Breast epithelium (tissue), 4 donors: ENCODE measurements at places on chromosomes 5 and 9.

GRCh38 chr9:20623021-20623747, 885 bp upstream of the MLLT3 start:
- H3K27me3 ChIP-seq, result no peaks in the 10 kb centered on the region
- peak overlapping the region; percentile 93 for H3K4me3 ChIP-seq
- no peak for DNase-seq
- H3K27ac ChIP-seq, result peak overlapping the region; percentile 70
- no peaks in the 10 kb centered on the region for H3K4me1 ChIP-seq

DNA sequence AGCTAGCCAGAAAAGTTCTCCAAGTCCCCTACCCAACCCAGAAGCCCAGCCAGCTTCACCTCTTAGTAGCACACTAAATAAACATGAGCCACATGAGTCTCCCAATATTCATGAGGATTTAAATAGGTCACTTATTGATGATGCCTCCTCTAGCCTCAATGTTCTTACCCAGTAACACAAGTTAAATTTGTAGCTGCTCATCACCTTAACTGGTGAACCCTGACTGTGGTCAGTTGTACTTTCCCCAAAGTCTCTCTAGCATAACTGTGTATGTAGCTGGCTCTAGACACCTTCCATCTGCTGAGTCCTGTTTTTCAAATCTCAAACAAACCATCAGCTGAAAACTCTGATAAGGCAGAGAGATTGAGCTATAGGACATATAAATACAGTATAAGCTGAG, 100.3 kb upstream of the ELAVL2 start:
- H3K27me3 ChIP-seq, result no peaks in the 10 kb centered on the region
- no peaks in the 10 kb centered on the region for H3K4me1 ChIP-seq
- no peaks in the 10 kb centered on the region for H3K36me3 ChIP-seq
- DNase-seq, result no peak
- no peak overlapping the region for H3K27ac ChIP-seq
- no peak overlapping the region for H3K4me3 ChIP-seq

DNA sequence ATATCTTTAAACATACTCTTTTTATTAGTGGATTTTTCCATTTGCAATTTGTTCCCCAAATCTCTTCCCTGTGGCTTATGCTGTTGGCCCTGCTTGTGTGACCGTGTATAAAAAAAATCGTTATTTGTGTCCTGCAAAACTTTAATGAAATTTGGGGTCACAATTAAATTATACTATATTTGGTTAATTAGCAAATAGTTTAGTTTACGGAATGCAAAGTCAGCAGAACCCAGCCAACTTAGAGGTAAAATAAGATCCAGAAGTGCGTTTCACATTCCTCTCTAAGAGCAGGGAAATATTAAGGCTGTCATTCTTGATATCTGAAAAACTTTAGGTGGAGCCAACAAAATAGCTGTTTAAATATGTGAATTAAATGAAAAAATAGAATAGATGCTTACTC, 2023.5 kb upstream of the WWC1 start:
- no peaks in the 10 kb centered on the region for H3K4me1 ChIP-seq
- no peak for DNase-seq
- H3K36me3 ChIP-seq, result no peaks in the 10 kb centered on the region
- H3K4me3 ChIP-seq, result no peak overlapping the region

DNA sequence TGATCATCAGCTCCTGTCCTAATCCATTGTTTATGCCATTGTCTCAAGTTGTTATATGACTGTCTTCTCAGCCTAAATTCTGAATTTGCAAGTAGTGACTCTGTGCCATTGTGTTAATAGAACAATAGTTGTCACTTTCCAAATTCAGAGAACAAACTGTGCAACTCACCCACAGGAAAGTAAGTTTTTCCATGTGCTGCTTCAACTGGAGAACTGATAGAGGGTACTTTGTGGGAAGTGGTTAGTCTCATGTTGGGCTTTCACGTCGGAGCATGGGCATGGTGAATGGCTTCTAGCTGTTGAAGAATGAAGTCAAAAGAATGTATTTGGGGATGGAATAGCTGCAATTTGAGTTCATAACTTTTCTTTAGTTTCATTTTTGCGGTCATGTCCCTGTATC, 146.0 kb downstream of the CD180 start:
- no peaks in the 10 kb centered on the region for H3K36me3 ChIP-seq
- no peaks in the 10 kb centered on the region for H3K27me3 ChIP-seq
- H3K4me3 ChIP-seq, result no peak overlapping the region
- H3K4me1 ChIP-seq, result no peaks in the 10 kb centered on the region
